ENCODE measurements at places on chromosomes 1 and 21.
A peak's percentile ranks its signal among the peaks of the same experiment; 100 is the strongest.

- DNase-seq: peak; percentile 33
Measured at GRCh38 chr1:20339811-20340457, 49.3 kb downstream of the VWA5B1 start.

- no peak for DNase-seq
Measured at GRCh38 chr1:22055463-22055862, 3.0 kb downstream of the CDC42 start.

- no peak for DNase-seq
Measured at GRCh38 chr1:27979151-27979858, 19.5 kb downstream of the XKR8 start.

- DNase-seq: no peak
Measured at GRCh38 chr21:21067375-21067774, 69.2 kb downstream of the NCAM2 start.

DNA sequence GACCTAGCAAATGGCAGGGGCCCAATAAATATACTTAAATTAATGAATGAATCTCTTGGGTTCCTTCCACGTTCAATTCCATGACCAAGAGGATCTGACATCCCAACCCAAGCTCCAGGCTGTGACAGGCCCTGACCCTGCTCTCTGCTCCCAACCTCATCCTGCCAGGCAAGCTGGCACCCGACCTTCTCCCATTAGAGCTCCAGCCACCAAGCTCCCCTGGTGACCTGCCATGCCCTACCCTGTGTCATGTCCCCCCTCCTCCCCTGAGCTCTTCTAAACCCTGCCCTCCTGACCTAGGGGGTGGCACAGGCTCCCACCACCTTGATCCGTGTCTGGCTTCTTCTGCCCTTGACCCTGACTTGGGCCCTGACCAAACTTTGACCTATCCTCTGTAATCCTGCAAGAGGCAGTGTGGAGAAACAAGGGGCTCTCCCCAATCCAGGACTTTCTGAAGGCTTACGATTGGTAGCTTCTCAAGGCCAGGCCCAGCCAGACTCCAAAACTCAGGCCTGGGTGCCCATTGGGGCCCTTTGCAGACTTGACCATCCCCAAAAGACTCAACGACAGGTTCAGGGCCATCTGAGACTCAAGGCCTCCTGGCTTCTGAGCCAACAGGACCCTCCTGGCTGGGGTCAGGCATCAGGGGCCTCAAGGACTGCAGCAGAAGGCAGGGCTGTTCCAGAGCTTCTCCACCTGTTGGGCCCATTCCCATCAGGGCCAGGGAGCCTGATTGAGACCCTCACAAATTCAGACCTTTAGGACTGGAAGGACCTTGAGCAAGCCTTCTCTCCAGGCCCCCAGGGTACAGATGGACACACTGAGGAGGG, 249.0 kb downstream of the PTPRU start:
- DNase-seq: no peak

All from cerebellar nuclear complex (tissue), 1 donor.